ENCODE measurements at places on chromosomes 2 and 18.

GRCh38 chr2:28956415-28956826, 24.7 kb upstream of the TOGARAM2 start:
- DNase-seq: peak; percentile 51

- no peak for DNase-seq
Observed at GRCh38 chr18:62769216-62769615, 53.9 kb downstream of the PHLPP1 start.

GRCh38 chr2:1613731-1614354, 130.5 kb downstream of the PXDN start:
- no peak for DNase-seq

DNA sequence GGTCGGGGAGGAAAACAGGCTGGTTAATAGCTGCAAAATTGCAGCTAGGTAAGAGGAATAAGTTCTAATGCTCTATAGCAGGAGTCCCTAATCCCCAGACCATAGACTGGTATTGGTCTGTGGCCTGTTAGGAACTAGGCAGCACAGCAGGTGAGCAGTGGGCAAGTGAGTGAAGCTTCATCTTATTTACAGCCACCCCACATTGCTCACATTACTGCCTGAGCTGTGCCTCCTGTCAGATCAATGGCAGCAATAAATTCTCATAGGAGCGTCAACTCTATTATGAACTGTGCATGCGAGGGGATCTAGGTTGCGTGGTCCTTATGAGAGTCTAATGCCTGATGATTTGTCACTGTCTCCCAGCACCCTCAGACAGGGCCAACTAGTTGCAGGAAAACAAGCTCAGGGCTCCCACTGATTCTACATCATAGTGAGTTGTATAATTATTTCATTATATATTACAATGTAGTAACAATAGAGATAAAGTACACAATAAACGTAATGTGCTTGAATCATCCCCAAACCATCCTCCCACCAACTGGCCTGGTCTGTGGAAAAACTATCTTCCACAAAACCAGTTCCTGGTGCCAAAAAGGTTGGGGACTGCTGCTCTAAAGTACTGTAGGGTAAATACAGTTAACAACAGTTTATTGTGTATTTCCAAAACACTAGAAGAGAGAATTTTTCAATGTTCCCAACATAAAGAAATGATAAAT, 91.7 kb upstream of the TFCP2L1 start:
- DNase-seq: no peak

- DNase-seq: peak; percentile 79
Observed at GRCh38 chr2:25673300-25674076, at the start of gene DTNB. DTNB (minus strand) TSS chr2:25673577; CDS start chr2:25652660, 20,917 bp downstream.

- no peak for DNase-seq
Observed at GRCh38 chr2:191818725-191819350, 28.1 kb downstream of the CAVIN2 start.

- DNase-seq: no peak
Observed at GRCh38 chr18:48956356-48956755, 5.6 kb upstream of the SMAD7 start.

- DNase-seq: no peak
Observed at GRCh38 chr18:63997606-63998005, 27.7 kb downstream of the SERPINB8 start.

- DNase-seq: peak; percentile 25
Observed at GRCh38 chr2:22497789-22498188, 887.2 kb upstream of the KLHL29 start.

GRCh38 chr2:26202981-26203490, 30.1 kb downstream of the GAREM2 start:
- DNase-seq: no peak

GRCh38 chr2:156666130-156666785, 230.1 kb downstream of the GPD2 start:
- no peak for DNase-seq

GRCh38 chr2:223930103-223930976, 14.8 kb downstream of the WDFY1 start:
- DNase-seq: no peak

- DNase-seq: no peak
Observed at GRCh38 chr18:45935591-45936335, 31.4 kb downstream of the EPG5 start.

DNA sequence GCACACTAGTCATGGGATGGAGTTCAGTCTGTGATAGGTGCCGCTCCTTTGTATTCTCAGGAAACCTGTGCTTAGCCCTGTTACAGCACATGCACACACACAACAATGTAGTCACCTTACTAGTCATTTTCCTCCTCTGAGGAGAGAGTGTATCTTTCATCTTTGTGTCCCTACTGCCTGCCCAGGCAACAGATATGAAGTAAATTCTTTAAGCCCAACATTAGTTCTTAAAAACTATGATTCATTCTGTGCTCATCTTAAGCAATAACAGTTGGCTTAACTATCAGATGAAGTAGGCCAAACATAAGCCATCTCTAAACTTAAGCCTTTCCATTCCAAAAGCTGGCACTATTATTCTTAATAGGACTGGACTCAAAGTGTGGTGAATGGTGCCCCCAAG, 186.5 kb downstream of the LNPK start:
- DNase-seq: no peak

DNA sequence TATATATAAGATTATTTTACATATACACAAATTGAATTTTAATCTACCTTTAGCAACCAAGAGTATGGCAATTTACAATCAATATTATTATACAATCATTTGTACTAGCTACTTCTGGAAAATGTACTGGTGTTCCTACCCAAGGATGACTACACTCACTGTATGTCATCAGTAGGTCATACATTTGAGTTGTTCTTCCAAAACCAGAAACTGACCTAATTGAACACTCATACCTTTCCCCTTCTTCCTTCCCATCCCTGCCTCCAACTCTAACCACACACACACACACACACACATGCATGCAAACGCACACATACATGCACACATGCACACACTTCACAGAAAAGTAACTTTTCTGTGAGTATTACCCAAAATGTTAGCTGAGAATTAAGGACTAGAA, 8.2 kb upstream of the ERCC3 start:
- DNase-seq: no peak

DNA sequence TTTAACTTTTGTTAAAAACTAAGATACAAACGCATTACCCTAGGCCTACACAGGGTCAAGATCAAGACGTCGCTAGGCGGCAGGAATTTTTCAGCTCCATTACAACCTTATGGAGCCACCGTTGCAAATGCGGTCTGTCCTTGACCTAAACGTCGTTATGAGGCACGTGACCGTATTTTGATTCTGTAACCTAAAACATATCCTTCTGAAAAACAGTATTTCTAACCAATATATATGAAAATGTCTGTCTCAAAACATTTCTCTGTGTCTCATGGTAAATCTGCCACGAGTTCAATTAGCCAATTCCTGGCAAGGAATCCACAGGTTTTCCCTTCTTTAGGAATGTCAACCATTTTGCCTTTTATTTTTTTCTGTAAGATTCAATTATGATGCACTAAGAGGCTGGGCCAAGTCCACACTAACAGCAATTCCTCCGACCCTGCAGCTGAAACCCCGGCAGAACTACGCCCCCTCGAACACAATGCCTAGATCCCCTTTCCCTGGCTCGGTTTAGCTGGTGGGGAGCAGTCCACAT, 1.7 kb downstream of the RTN4 start:
- peak; percentile 62 for DNase-seq

- peak; percentile 58 for DNase-seq
Observed at GRCh38 chr2:173571021-173571821, 216.5 kb downstream of the CDCA7 start.

GRCh38 chr2:36663851-36664695, 32.4 kb upstream of the VIT start:
- peak; percentile 79 for DNase-seq

- DNase-seq: no peak
Observed at GRCh38 chr2:9110893-9111569, 95.6 kb upstream of the ASAP2 start.

DNA sequence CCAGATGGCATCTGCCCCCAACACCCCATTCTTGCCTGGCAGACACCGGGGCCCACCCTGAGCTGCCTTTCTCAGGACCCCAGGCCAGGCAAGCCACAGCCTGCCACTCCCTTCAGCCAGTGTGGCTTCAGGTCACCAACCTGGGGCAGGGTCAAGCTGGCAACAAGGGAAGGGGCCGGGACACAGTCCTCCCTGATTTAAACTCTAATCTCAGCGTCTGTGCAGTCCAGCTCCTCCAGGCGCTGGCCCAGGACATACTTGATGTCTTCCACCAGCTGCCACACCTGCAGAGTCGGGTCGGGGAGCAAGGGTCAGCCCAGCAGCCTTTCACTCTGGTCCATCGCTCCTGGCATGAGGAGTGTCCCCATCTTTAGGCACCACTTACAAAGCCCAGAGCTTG, 29.0 kb upstream of the ALPP start:
- no peak for DNase-seq

DNA sequence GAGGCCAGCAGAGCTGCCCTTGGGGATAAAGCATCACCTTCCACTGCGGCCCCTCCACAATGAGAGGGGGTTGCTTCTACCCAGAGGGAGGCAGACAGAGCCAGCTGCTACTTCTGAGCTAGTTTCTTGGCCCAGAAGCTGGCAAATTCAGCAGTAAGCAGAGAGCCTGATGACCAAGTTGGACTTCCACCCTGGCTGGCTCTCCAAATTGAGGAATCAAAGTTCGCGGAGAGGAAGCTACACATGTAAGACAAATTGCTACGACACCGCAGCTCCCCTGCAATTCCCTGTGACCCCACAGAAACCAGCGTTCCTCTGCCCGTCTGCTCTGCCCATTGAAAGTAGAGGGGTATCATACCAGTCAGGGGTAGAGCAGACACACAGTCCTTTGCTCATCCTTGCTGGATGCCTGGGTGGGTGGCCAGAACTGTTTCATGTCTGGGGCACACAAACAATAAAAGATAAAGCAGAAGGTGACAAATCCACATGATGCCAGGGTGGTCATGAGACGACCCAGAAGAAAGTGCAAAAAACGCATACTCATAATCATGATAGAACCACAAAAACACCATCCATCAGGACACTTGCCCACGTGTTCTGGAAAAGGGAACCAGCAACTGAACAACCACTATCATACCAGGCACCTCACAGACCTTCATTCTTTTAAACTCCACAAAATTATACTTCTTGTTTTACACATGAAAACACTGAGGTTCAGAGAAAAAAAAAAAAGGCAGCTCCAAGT, 5.4 kb downstream of the TFCP2L1 start:
- DNase-seq: no peak

DNA sequence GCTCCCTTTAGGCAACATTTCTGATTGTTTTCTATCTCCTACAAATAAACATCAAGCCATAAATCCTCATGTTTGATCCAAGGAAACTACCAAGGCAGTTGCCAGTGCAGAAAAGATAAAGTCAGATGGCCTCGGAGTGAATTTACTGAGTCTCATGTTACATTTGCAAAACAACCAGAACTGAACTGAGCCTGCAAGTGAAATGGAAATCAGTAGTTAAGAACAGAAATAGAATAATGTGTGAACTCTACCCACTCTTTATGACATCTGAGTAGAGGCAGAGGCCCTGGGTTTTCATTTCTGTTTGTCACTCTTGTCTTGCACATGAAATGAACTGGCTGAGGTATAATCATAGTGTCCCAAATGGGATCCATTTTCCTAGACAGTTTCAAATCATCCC, 20.4 kb upstream of the DAPL1 start:
- DNase-seq: no peak

GRCh38 chr2:198073253-198073652, 268.9 kb downstream of the PLCL1 start:
- no peak for DNase-seq

DNA sequence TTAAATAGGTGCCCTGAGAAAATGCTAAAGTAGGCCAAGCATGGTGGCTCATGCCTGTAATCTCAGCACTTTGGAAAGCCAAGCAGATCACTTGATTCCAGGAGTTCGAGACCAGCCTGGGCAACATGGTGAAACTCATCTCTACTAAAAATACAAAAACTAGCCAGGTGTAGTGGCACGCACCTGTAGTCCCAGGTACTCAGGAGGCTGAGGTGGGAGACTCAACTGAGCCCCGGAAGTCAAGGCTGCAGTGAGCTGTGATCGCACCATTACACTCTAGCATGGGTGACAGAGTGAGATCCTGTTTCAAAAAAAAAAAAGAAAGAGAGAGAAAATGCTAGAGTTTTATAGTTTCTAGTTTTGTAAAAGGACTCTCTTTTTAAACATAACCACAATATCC, 12.0 kb downstream of the ANKRD44 start:
- DNase-seq: no peak

DNA sequence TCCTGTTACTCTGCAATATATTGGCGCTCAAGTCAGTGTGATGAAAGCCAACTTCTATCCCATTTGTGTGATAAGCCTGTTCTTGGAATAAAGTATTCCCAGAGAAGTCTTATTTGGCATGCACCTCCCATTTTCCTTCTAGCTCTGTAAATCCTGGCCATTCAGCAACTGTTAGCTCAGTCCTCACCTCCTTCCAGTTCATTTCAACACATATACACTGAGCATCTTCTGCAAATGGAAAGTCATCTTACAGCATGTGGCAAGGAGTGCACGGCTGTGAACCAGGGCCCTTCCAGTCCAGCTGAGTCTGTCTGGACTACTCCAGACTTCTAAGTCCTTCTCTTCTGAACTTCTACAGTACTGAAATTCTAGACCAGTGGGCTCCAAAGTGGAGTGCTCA, 53.1 kb downstream of the SPATS2L start:
- DNase-seq: no peak

GRCh38 chr2:11234309-11234708, 79.0 kb downstream of the SLC66A3 start:
- DNase-seq: peak; percentile 44

GRCh38 chr2:16244153-16244965, 304.0 kb downstream of the MYCN start:
- DNase-seq: no peak

GRCh38 chr2:160429248-160430000, 64.2 kb downstream of the RBMS1 start:
- peak; percentile 83 for DNase-seq

DNA sequence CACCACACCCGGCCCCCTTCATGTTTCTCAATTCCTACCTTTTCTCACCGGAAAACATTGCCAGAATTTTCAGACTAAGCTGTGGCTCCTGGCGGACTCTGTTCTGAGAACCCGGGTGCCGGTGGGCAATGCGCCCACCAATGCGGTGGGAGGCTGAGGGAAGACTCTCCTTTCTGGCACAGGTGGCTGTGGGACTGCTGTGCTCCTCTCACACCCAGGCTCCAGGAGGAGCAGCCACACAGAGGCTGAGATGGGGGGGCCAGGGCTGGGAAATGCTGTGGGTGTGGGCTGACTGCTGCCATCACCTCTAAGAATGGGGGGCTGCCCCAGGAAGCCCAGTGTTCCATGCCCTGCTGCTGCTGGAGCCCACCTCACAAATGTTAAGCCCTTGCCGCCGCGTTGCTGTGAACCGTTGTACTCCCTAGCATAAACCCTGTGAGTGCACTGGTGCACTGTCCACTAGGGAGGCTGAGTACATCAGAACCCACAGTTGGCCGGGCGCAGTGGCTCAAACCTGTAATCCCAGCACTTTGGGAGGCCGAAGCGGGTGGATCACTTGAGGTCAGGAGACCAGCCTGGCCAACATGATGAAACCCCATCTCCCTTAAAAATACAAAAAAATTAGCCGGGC, 152.6 kb downstream of the LDLRAD4 start:
- DNase-seq: no peak

DNA sequence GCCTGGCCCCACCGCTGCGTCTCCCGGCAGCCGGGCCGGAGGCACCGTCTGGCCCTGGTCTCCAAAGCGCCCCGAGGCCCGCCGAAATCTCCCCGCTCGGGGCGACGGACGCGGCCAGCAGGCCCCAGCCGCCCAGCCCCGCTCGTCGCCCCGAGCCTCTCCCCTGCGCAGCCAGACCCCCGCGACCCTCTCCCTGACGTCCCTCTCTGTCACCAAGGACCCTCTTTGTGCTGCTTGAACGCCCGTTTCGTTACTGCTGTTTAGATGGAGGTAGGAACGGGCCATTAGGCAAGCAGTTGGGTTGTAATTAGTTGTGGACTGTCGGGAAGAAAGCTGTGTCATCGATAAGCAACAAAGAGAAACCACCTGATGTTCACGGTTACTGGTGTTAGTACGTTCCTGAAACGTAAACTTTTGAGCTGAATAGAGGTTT, 686 bp downstream of the UBXN4 start:
- peak; percentile 75 for DNase-seq
